Activated T-helper 2 cell treated with anti-CD3 and anti-CD28 coated beads, Interferon-gamma antibody, Interleukin-2, Interleukin-4, amounts not matched to agents 10 μg/mL and 5 μg/mL and 100 μg/mL, durations not matched to agents 14 hours and 24 hours and 36 hours (primary cell): ENCODE measurements at places on chromosomes 6 and 20. TPM values are rescaled to one million over a fixed set of nuclear protein-coding genes. Genes with fewer than 3 reads are reported as not detected.

Gene HSPA1L
- 2.1 and 2.4 TPM in 2 replicates for total RNA-seq

Gene KIAA1755
- total RNA-seq = not detected in 2 replicates

Gene TMEM200A
- 1.1 and 1.3 TPM in 2 replicates for total RNA-seq

Gene HCRTR2
- not detected in 2 replicates for total RNA-seq

Gene STMND1
- not detected in 2 replicates for total RNA-seq

Gene KHDC1
- 6.7 and 7.1 TPM in 2 replicates for total RNA-seq

Gene PACRG
- total RNA-seq = not detected in 2 replicates

Gene TJAP1
- 36.0 and 42.7 TPM in 2 replicates for total RNA-seq

Gene TFAP2D
- not detected in 2 replicates for total RNA-seq

Gene EBF4
- 6.0 and 10.5 TPM in 2 replicates for total RNA-seq

Gene ID4
- total RNA-seq = not detected in 2 replicates

Gene KCNK16
- not detected in 2 replicates for total RNA-seq

Gene LTB
- 16.3 and 16.6 TPM in 2 replicates for total RNA-seq

Gene WFDC5
- not detected in 2 replicates for total RNA-seq

Gene OTOR
- not detected in 2 replicates for total RNA-seq

Gene SAPCD1
- total RNA-seq = 16.4 and 18.9 TPM in 2 replicates

Gene ZNF334
- 1.2 and 1.4 TPM in 2 replicates for total RNA-seq

Gene BEND3
- total RNA-seq = 15.2 and 15.9 TPM in 2 replicates

Gene ARG1
- not detected in 2 replicates for total RNA-seq

Gene CAGE1
- total RNA-seq = 0.16 TPM in 2 replicates

Gene RNGTT
- total RNA-seq = 23.5 and 24.2 TPM in 2 replicates

Gene TRAPPC3L
- not detected in 2 replicates for total RNA-seq

Gene TP53TG5
- total RNA-seq = not detected in 2 replicates

Gene BPIFA1
- not detected in 2 replicates for total RNA-seq

Gene FKBP1C
- 3.0 and 3.5 TPM in 2 replicates for total RNA-seq

Gene ME1
- 0.05 TPM in 1 of 2 replicates, not detected in the other for total RNA-seq

Gene PAX1
- not detected in 2 replicates for total RNA-seq

Gene GTSF1L
- 0.48 TPM in 1 of 2 replicates, not detected in the other for total RNA-seq
